ENCODE measurements at places on chromosomes 2 and 18.
A peak's percentile ranks its signal among the peaks of the same experiment; 100 is the strongest.

DNA sequence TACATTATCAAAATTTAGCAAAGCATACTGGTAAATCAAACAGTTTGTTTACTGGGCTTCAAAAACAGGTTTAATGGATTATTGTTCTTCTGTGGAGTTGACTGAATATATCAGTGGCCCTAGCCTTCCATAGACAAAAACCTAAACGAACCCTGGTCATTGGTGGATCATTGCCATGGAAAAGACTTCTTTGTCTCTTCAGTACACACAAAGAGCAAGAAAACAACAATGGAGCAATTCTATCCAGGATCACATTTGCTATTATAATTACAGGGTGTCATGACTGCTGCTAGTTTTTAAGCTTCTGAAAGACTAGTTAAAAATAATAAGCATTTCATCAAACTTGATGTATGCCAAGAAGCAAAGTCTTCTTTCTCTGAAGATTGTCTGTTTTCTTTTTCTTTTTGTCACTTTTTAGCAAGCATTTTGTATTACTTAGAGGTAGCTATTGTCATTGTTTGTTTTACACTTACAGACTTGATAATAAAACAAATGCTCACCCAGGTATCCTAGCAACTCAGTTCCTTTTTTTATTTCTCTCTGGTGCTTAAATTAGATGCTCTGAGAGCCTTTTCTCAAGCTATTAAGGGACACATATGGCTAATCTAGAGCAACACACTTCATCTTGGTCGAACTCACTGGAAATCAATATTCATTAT is 1228.7 kb upstream of the DDX18 start:
- DNase-seq, result no peak

- DNase-seq, result no peak
Observed at GRCh38 chr2:381941-382727, 94.2 kb upstream of the ALKAL2 start.

- no peak for DNase-seq
Observed at GRCh38 chr18:48863432-48864065, 87.2 kb downstream of the SMAD7 start.

DNA sequence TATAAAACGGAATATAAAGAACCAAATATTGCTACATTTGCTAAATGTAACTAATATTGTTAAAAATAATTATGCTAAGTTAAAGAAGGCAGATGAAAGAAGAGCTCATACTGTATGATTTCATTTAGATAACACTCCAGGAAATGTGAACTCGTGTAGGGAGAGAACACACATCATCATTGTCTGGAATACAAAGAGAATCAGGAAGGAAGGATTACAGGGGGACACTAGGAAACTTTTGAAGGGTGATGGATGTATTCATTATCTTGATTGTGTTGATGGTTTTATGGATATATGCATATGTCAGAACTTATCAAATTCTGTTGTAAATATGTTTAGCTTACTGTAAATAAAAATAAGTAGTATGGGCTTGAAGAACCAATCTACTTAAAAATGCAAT is 104.1 kb upstream of the TRIB2 start:
- no peak for DNase-seq

DNA sequence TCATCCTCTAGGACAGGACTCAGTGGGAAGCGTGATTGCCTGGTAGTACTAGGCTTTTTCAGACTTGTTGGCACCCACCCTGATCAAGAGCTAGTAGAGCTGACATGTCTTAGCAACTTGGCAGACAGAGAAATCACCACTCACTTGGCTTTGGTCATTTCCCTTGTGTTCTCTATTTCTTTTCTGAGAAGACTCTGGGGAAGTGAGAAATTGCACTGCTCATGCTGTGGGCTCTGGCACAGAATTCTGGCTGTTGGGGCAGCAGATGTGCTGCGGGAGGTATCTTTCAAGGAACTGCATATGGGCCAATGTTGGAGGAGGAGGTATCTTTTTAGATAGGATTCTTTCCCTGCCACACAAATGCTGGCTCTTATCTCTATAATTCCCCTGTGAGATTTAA is 529.1 kb upstream of the MEX3C start:
- no peak for DNase-seq

DNA sequence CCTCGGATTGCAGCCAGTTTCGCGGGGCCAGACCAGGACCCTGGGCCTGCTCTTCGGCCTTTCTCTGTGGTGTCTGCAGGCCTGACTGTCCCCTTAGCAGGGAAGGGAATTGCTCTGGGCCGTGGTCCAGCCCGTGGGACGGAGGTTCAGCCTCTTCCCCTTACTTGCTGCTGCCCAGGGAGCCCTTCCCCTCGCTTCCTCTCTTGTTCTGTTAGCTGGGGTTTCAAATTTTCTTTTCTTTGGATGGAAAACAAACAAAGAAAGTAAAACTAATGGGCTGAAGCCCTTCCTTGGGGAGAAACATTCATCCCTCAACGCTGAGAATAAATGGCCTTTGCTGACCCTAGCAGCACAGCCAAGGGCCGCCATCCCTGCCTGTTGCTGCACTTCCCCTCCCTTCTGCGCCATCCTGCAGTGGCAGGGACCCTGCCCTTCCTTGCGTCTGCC is 52.4 kb downstream of the ASAP2 start:
- DNase-seq, result peak; percentile 61

GRCh38 chr2:153004627-153005026 is 286.2 kb downstream of the ARL6IP6 start:
- DNase-seq, result no peak

GRCh38 chr2:231613663-231614558 is 21.2 kb downstream of the TEX44 start:
- DNase-seq, result peak; percentile 80

GRCh38 chr2:26540306-26540705 is 62.4 kb upstream of the OTOF start:
- DNase-seq, result no peak

DNA sequence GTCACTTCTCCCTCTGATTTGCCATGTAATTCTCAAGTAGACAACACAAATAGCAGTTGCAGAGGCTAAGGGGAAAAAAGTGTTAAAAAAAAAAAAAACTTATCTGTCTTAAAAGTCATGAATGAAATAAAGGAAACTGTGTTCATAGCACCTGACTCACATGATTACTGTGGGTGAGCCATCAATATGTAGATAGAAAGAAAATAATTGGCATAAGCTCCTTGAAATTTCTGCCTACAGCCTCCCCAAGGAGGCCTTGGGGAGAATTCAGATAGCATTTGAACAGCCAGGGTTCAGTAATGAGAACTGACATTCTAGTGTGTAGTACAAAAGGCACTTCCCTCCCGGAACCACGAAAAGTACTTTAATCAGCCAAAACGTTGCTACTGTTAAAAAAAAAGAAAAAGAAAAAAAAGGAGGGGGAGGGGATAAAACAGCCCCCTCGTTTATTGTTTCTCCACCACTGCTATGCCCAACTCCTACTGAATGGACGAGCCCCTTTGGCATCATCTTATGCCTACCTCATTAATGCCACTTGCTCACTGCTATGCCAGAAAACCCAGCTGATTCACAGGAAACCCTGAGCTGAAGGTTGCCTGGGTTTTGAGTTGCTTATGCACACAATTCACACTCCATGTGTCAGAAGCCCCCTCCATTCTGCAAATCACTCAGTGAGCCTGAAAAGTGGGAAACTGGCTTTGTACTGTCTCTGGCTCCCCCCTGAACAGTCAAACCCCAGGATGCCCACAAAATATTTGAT is 65.5 kb upstream of the KLF7 start:
- DNase-seq, result no peak

DNA sequence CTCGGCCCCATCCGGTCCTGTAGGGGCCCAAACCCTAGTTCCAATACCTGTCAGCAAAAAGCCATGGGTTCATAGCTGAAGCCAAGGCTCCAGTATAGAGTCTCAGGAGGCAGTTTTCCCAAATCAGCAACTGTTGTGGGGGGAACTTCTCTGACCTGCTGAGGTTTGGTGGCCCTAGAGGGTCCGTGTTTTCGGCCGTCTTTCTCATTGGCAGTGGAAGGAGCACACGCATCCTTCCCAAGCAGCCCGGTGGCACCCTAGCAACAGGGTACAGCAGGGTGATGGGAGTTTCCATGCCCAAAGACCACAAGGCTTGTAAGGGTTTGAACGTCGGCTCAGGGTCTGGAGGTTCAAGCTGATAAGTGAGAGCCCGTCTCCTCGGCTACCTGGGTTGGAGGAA is 6.6 kb downstream of the FOSL2 start:
- no peak for DNase-seq

DNA sequence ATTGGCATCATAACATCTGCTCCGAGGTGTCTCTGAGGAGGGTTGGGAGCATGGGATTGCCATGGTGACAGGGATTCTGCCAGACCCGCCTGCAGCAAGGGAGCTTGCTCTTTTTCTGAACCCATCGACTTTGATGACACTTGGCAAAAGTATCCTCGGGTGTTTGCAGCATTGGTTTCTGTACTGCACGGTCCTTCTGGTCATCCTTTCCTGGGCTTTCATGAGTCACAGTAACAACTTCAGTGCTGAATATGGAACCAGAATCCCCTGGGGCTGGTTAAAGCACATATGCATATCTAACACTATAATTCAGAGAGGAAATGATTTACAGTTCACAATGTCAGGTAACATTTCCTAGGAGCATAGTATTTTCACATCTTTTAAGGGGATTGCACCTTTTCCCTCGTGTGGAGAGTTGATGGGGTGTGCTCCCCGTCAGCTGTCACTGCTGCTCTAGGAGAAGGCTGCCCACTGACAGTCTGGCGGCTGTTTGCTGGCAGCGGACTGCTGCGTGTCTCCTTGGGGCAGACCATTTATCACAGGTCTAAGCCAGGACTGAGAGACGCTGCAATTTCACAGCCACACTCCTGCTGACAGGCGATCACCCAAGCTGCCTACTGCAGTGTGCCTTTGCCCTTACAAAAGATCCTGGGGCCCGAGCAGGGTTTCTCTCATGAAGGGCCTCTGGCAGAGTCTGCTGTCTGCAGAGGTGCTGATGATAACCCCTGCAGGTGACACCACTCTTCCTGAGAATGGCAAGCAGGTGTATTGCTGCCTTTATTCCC is 425.3 kb downstream of the THSD7B start:
- DNase-seq, result no peak

- no peak for DNase-seq
Observed at GRCh38 chr18:79903071-79903635, 48.3 kb downstream of the SLC66A2 start.

Data from fibroblast of gingiva (primary cell).